ENCODE measurements at places on chromosomes 2 and 18.

DNA sequence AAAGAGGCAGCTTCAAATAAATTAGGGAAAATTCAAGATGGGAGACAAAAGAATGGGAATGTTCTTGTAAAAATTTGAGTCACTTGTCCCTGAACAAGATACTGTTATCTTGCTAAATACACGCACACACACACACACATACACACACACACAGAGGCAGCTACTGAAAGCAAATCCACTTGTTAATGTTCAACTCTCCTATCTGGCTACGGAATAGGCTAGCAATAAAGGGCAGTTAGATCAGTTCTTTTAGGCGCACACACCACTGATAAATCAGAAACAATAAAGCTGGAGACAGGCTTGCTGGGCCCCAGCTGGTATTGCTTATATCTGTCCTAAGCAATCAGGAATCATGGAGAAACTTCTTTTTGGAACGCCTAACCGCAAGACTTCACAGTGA is 461.6 kb downstream of the BCL11A start:
- peak; percentile 20 for DNase-seq

DNA sequence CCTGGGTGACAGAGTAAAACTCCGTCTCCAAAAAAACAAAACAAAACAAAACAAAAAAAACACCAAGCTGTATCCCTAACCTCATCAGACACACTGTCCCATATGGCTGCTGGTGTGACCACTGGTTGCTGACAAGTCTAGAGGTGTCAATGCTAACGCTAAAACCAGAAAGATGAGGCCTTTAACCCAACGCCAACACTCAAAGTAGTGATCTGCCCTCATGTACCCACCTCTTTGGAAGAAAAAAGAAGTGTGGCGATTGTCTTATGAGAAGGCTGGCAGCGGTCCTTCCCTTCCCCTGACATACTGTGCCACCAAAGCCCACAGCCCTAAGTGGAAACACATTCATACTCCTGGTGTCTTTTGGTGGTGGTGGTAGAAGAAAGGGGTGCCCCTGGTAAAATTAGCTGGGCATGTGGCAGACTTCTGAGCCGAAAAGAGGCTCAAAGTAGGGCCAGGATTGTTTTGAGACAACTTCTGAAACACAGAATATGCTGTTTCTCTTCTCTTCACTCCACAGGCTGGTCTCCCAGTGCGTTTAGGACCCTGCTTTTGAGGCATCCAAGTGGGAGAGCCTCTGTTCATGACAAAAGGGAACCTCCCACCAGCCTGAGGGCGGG is 9.8 kb downstream of the SERTAD2 start:
- no peak for DNase-seq

DNA sequence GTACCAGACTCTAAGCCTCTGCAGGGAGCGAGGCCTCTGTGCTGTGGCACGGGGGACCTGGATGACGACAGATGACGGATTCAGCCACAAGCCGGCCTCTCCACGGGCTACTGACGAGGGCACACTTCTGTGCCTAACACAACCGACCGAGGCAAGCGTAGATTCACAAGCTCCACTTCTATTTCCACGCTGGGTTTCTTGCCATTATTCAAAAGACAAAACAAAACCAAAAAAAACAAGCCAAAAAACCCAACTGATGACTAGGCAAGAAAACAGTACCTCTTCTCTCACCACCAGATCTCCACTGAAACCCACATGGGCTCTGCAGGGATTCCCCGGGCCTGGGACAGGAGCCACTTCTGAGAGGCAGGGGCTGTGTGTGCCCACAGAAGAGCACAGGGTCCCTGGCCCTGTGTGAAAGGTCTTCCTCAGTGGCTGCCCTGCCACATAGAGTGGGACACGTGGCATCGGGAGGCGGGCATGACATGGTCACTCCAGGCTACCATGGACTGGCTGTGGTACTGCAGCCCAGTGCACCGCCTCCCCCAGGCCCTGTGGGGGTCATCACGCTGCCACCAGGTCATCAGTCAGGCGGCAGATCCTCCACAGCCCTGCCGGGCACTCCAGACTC is 254.7 kb downstream of the HDAC4 start:
- no peak for DNase-seq

DNA sequence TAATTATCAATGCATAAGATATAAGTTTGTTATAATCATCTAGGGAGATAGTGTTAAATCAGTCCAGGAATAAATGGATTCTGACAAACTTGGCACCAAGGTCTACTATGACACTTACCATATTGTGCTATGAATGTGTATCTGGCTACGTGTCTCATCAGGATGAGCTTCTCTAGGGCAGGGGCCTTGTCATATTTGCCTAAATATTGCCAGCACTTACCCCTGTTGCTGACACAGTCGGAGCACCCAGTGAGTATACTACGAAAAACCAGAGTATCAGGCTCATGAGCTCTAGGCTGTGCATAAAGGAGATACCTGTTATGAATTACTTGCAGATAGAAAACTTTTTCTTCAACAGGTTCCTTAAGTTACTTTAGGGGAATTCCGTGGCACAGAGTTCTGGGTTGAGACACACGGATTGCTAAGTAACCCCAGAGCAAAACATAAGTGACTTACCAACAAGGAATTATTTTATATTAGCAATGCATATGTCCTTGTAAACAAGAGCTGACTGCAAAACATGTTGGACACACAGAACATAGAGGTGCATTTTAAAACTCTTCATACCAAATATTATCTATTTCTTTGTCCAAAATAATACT is 7.7 kb upstream of the TTC39C start:
- no peak for DNase-seq

GRCh38 chr18:44986933-44987332 is 306.2 kb downstream of the SETBP1 start:
- DNase-seq = no peak

DNA sequence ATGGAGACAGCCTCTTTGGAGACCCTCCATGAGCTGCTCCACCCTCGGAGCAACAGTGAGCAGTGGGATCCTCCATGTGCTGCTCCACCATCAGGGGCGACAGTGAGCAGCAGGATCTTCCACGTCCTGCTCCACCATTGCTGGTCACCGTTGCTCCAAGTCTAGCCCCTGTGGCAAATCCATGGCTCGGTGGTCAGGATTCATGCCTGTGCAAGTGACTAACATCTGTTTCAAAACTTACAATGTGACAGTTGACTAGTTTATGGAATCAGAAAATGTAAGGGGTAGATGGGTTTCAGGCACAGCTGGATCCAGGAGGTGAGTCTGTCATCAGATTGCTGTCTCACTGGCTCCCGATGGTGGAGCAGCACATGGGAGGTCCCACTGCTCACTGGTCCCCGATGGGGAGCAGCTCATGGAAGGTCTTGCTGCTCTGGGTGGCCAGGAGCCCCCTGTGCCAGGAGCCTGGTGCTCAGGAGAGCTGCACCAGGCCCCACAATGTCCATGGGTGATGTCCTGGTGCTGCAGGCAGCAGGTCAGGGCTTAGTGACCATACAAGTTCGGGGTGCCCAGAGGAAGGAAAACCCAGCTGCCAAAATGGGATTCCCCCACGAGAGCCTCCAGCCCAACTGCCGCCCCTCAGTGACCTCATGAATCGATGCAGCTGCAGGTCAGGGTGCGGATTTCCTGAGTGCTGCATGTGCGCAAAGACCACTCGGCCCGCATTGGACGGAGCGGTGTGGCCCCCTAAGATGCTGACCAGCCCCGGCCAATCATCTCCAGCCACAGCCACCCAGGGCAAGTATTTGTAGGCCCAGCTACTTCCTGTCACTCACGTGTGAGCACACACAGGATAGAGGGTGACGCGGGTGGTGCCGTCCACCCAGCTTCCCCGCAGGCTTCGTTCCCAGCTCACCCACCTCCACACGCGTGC is 116.5 kb upstream of the OTOS start:
- DNase-seq = peak; percentile 8

DNA sequence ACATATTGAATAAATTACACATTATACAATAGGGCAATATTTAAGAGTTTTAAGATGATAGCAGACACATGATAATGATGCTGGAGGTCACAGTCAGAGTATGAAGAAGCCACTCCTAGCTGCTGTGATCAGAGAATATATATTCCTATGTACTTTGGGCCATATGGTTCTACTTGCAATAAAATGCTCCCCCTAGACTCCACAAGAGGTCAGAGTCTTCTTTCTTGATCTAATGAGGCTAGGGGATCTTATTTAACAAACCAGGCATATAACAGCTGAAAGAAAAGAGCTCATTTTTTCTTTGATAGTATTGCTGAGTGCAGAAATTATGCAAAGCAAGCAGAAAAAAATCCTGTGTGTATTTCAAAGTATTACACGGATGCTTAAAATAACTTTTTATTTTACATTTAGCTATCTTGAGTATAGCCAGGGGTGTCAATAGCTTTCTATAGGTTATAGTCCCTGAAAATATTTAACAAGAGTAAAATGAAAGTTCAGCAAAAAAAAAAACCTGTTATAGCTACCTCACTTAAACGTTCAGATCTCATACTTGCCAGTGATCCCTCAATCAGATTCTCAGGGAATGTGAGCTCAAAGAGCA is 748.7 kb upstream of the CHAC2 start:
- no peak for DNase-seq

- DNase-seq = no peak
Measured at GRCh38 chr2:192072261-192072660, 122.5 kb downstream of the TMEFF2 start.

- DNase-seq = no peak
Measured at GRCh38 chr2:142398212-142398611, 267.4 kb upstream of the LRP1B start.

DNA sequence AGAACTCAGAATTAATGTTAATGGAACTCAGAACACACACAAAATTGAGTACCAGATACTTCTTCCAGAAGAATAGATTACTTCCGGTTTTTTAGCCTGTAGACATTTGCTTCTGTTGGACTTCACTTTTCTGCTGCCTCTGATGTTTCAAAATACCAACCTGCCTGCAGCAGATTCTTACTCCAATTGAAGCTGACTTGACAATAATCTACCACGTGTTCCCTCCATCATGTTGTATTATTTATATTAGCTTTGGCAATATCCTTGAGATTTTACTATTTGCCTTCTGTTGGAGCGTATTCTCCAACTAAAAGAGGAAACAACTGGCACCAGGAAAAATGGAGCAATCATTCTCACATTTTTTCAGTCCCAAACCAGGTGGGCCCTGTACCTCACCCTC is 3.1 kb upstream of the GORASP2 start:
- no peak for DNase-seq

- no peak for DNase-seq
Measured at GRCh38 chr18:61554946-61555361, 221.7 kb downstream of the CDH20 start.

DNA sequence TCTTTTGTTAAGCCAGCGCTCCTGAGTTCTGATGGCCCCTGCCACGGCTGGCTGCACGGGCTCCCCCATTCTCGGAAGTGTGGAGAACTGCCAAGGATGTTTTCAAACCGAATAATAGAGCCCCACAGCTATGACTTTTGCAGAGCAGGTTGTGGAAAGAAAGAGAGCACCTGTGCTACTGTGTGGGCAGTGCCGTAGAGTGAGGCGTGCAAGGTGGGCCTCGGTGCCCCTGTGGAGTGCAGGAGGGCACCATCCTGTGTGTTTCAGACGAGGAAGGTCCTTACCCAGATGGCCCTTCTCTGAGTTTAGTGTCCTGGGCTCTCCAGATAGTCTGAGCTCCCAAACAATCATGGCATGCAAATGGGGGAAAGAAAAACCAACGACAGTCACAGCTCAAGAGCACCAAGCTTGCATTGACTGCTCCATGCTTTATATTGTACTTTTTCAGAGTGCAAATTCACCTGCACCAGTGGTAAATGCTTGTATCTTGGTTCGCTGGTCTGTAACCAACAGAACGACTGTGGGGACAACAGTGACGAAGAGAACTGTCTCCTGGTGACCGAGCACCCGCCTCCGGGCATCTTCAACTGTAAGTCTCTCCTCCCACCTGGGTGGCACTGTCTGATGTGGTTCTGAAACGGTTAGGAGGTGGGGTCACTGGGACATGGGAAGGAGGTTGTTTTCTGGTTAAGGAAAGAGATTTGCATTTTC is 219.4 kb downstream of the LDLRAD4 start:
- DNase-seq = no peak

GRCh38 chr2:233395687-233396086 is 41.4 kb downstream of the DGKD start:
- no peak for DNase-seq

GRCh38 chr2:178449700-178450523 is 1.1 kb downstream of the PRKRA start:
- no peak for DNase-seq

DNA sequence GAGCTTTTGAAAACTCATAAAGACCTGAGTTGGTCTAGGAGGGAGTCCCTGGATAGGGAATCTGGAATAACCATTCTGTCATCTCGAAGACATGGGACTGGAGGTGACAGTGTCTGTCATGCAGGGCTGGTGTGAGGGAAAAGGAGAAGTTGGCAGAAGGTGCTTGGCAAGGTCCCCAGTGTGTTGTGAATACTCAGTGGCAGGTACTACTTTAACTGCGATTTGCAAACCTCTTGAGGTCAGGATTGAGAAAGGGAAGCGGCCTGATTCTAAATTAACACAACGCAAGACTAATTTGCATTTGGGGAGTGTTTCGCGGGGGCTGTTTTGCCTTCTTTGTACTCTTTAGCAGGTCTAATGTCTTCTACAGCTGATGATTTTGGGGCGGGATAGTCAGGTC is 77.0 kb upstream of the TMEM200C start:
- DNase-seq = no peak

GRCh38 chr2:236981701-236982485 is 103.8 kb upstream of the COPS8 start:
- DNase-seq = no peak

GRCh38 chr2:155708071-155708470 is 624.5 kb downstream of the NR4A2 start:
- no peak for DNase-seq

- DNase-seq = no peak
Measured at GRCh38 chr18:7301094-7301493, 70.2 kb downstream of the LRRC30 start.

DNA sequence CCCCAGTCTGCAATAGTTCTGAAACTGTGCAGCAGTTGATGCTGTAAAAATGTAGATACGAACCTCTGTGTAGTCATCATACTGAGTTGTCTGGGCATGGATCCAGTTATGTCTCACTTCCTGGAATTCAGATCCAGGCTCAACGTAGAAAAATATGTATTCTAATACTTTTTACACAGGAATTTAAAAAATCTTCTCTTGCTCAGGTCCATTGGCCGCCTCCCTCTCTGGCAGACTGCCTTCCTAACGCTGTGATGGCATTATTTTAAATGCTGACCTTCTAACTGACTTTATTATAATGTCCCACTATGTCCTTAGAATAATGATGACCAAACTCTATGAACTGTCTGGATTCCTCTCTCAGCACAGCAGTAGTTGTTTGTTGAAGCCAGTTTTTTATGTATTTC is 119.6 kb downstream of the FEZ2 start:
- DNase-seq = no peak

GRCh38 chr2:101328474-101329007 is 20.0 kb upstream of the RNF149 start:
- no peak for DNase-seq

DNA sequence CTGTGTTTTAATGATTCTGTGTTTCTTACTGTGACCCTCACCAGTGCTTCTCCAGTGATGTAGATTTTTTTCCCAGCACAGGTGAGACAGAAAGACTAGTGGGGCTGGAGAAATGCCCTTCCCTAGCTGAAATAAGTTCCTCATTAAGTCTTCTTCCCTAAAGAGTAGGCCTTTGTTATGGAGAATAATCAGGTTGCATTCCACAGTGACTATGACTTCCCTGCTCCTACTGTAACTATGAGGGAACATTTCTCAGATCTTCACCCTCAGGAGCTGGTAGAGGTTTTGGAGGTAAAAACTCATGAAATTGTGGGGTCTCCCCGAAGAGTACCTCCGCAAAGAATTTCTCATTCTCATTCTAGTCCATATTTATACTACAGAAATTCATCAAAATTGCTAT is 286.2 kb downstream of the GRB14 start:
- DNase-seq = no peak

GRCh38 chr2:3557639-3558204 is 411 bp downstream of the RNASEH1 start:
- DNase-seq = no peak

All from progenitor cell of endocrine pancreas (in vitro differentiated cells).